Vagina (tissue), 2 donors: ENCODE measurements at places on chromosomes 11 and 22.

- no peak for DNase-seq
Observed at GRCh38 chr11:128409476-128409875, 177.9 kb downstream of the ETS1 start.

GRCh38 chr11:35050541-35050995 is 88.4 kb upstream of the CD44 start:
- DNase-seq = no peak

DNA sequence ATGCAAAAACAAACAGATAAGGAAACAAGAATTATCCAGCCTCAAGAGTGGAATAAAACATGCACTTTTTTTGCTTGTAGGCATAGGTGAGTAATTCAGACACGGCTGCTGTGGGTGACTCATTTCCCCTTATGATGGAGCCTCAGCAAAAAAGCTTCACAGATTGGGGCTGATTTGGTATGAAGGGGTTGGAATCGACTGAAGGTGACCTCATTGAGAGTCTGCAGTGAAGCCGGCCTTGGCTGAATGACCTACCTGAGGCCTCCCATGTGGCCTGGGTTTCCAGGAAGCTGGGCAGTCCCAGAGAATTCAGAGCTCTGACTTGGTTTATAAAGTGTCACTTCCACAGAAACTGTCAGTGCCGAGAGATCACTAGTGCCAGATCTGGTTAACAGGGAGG is 34.2 kb upstream of the VPREB1 start:
- no peak for DNase-seq

DNA sequence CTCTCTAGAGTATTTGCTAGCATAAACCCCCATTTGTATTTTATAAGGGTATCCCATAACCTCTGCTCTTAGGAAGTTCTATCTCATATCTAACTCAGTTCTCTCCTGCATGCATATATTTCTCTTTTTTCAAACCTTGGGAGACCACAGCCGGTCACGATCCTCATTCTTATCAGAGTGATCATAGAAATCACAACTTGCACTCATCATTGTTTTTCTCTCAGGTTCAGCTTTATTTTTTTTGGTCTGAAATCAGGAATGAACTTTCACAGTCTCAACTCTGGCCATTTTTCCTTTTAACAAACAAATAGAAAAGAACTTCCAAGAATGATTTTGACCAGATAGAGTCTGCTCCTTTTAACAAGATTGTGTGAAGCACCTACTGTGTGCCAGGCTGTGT is 98.6 kb upstream of the BLID start:
- no peak for DNase-seq

DNA sequence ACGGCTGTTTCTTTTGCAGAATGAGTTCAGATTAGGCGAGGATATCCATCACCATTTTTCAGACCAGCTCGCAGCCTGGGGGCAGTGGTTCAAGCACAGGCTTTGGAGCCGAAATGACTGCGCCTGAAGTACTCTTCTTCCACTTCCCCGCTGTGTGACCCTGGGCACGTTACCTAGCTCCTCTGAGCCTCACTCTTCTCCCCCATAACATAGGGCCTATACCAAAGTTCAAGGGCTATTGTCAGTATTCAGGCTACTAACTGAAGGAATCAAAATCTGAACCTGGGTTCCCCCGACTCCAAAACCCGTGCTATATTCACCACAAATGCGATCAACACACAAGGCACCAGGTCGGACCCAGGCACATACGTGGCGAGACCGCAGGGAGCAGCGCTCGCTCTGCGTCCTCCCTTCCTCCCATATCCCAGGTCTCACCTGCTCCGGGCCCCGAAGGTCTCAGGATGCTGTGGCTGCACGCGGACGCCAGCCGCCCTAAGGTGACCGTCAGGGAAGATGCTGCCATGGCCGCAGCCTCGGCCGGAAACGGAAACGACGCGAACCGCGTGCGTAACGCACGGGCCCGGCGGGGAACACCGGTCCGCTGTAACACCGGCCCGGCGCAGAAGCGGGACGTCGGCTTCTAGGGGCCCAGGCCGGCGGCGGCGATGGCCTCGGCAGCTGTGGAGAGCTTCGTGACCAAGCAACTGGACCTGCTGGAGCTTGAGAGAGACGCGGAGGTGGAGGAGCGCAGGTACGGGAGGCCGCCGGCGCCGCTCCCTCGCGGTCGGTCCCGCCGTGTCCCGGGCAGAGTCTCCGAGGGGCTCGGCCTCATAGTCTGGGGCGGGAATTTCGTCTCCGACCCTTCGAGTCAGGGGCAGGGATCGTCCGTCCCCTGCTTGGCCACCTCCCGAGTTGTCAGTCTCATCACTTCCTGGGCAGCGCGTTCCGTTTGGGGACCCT is at the start of the genes IGHMBP2 and MRPL21:
Gene IGHMBP2 (plus strand): TSS at position 604 of the 960 bp plus-strand sequence. CDS start 62 bp downstream, at position 666.
Gene MRPL21 (minus strand): TSS at position 545 of the 960 bp plus-strand sequence. CDS start 22 bp downstream, at position 523.
- DNase-seq = no peak

DNA sequence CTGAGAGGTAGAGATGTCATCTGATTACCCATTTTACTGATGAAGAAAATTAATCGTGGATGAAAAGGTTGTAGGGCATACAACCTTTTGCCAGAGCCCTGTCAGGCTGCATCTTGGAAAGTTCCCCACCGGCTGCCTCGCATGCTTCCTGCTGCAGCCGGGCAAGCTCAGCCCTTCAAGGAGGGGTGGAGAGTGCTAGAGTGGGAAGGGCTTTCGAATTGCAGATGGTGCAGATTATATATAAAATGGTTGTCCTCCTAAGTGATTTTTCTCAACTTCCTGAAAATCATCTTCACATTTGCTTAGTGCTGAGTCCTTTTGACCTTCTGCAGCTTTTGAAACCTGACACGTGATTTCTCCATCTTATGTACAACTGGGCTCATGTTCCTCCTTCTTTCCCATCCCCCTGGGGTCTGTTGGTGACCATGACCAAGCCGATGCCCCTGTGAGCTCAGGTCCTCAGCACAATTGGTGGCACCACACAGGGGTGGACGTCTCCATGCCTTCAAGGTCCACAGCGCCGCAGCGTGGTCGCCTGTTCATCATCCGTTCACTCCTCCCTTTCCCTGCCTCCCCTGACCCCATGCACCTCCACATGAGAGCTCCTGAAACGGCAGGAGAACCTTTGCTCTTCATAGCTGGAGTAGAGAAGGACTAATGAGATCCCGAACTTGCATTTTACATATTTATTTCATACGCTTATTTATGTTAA is 47.6 kb upstream of the MYO18B start:
- DNase-seq = no peak
